Activated CD4-positive, alpha-beta T cell treated with anti-CD3 and anti-CD28 coated beads, Interleukin-10, Interleukin-2, amounts not matched to agents 100 ng/mL and 50 ng/mL, durations not matched to agents 16 hours and 8 hours (primary cell): ENCODE measurements at places on chromosomes 7 and 10.

DNA sequence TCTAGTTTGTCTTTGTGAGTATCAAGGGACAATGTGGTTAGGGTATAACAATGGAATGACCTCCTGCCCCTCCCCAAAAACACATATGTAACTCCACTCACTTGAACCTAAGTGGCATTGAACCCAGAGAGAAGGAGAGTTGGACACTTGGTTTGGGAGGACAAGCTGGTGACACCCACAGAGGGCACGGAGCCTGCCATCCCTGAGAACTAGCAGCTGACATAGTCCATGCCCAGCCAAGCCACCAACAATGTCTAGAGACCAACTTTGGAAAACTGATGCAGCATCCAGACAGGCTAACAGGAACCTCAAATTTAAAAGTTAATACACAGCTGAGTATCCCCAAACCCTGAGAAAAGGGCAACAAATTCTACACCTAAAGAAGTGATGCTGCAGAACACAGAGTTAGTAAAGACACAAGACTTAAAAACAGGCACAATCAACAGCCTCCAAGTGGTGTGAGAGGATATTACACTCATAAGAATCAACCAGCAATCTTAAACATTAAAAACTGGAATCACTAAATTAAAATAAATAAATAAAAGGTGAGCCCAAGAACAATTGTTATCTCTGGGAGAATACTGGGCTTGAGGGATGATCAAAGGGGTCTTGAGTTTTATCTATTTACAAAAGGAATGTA, 27.2 kb downstream of the NUDCD3 start:
- DNase-seq, result no peak

- no peak for DNase-seq
Measured at GRCh38 chr7:30553546-30553945, 41.1 kb upstream of the GARS1 start.

DNA sequence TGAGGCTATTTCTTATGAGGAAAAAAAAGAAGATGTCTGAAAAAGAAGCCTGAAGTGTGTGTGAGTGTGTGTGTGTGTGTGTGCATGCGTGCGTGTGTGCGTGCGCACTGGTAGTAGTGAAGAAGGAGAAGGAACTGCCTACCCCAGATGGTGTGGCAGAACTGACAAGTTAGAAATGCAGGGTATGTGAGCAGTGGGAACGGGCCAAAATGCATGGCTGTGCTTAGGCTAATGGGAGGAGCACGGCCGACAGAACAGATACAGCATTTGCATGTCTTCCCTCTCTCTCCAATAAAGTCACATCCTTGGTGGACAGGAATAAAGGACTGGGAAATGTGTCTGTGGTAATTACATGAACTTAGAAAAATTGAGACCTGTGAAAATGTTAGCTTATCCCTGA, 94.3 kb downstream of the IDE start:
- DNase-seq, result no peak

DNA sequence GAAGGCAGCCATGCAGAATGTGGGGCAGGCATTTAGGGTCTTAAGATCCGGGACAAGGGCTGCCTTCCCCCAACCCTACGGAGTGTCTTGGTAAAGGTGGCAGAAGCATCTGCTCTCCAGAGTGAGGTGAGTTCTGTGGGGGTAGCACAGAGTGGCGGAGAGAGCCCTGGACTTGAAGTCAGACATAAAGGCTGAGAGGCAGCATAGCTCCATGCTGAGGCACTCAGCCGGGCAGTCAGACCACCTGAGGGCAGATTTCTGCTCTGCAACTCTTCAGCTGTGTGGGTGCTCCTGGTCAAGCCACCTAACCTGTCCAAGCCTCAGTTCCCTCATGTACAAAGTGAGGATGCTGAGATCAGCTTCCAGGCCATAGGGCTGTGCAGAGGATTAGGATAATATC, 81.0 kb downstream of the CRTAC1 start:
- no peak for DNase-seq

DNA sequence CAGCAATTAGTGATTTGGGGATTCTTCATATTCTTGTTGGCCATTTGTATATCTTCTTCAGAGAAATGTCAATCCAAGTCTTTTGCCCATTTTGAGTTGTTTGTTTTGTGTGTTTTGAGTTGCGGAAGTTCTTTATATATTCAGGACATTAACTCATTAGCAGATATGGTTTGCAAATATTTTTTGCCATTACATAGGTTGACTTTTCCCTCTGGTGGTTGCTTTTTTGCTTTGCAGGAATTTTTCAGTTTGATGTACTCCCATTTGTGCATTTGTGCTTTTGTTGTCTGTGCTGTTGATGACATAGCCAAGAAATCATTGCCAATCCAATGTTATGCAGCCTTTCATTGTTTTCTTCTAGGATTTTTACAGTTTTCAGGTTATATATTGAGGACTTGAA, 63.6 kb upstream of the DNAJC1 start:
- DNase-seq, result no peak

DNA sequence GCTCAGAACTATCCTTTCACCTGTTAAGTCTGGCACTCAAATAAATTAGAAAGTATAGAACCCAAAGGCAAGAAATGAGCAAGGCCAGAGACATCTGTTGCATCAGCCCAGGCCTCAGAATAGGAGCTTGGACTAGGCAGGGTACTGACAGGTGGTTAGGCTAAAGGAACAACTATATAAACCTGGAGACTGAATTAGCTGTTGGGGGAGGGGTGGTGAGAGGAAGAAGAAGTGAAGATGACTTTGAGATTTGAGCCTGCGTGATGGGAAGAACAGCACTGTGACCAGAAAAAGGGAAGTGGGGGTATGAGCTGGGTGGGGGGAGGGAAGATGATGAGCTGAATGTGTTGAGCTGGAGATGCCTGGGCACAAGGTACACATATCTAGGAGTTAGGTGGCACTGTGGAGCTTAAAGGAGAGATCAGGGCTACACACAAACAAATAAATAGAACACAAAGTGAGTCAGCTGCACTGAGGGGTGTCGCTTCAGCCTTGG, 244.7 kb downstream of the PTEN start:
- peak; percentile 10 for DNase-seq

DNA sequence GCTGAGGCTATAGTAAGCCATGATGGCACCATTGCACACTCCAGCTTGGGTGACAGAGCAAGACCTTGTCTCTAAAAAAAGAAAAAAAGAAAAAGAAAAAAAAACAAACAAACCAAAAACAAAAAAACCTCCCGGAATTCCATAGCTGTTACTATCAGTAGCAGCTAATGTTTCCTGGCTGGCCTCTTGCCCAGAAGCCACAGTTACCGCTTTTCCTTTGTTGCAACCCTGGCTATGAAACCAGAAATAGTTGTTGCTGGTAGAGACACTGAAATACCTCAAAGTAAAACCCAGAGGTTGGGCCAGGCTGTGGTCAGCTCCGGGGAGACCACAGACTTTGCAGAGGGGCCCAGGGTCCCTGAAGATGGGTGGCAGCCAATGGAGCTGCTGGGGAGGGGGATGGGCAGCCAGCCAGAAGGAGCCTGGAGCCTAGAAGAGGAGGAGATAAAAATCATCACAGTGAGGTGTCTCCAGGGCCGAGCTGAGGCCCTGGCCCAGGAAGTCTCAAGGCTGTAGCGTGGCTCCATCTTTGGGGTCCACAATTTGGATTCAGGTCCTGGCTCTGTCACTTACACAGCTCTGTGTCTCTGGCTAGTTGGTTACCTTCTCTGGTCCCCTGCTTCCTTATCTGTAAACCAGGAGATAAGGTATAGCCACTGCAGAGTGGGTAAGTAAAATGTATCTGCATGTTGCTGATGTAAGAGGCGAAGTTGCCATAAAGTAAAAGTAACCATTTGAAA, 3.4 kb upstream of the CHST12 start:
- peak; percentile 60 for DNase-seq

GRCh38 chr7:149834601-149835000, 3.6 kb upstream of the ZNF862 start:
- DNase-seq, result no peak

- no peak for DNase-seq
Measured at GRCh38 chr7:17989546-17989945, 38.1 kb downstream of the PRPS1L1 start.

- DNase-seq, result no peak
Measured at GRCh38 chr10:91820144-91820543, 21.9 kb downstream of the TNKS2 start.

GRCh38 chr10:4016214-4016740, 231.3 kb upstream of the KLF6 start:
- DNase-seq, result no peak

DNA sequence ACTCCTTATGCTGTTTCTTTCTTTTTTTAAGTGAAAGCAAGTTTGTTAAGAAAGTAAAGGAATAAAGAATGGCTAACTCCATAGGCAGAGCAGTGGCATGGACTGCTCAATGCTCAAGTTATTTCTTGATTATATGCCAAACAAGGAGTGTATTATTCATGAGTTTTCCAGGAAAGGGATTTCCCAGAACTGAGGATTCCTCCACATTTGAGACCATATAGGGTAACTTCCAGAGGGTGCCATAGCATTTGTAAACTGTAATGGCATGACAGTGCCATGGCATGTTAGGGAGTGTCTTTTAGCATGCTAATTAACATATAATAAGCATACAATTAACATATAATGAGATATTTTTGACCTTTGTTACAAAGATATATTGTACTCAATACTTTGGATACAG, 1034.5 kb upstream of the PHF14 start:
- no peak for DNase-seq

GRCh38 chr7:47361746-47362215, 220.1 kb downstream of the TNS3 start:
- peak; percentile 70 for DNase-seq

- no peak for DNase-seq
Measured at GRCh38 chr10:95588025-95588424, 26.9 kb upstream of the SORBS1 start.

DNA sequence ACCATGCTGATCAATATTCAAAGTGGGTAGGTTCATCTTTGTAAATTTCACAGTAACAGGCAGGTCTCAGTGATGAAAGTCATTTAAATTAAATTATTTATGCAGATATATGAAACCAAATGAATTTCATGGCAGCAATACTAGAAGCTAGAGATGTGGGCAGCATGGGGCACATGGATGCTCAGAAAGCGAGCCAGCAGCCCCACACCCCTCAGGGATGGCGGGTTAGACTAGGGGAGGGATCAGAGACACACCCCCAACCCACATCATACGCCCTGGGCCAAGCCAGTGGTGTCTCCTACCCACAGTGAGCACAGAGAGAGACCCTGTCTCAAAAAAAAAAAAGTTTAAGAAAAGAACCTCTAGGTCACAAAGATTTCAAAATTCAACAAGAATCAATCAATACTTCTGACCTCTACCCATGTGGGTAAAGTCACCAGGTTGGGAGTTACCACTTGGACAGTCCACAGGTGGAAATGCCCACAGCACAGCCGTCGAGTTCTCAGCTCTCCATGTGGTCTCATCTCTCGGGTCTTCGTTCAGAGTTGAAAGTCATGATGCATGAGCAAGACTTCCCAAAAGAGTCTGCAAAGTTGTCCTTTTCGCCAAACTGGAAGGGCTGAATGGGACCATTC, 79.3 kb upstream of the PPP2R2D start:
- DNase-seq, result no peak

DNA sequence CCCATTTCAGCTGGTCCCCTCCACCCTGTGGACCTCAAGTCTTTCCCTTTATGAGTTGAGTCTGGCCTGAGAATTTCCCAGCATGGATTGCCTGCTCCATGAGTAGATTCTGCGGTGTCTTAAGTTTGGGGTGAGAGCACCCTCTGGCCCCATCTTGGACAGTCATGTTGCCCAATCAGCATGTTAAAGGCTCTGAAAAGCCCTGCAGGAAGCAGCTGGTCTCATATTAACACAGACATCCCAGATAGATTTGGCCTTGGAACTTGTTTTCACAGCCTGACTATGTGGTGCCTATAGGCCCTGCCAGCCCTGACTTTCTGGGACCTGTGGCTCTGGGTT, 15.5 kb upstream of the SLC29A3 start:
- DNase-seq, result no peak

DNA sequence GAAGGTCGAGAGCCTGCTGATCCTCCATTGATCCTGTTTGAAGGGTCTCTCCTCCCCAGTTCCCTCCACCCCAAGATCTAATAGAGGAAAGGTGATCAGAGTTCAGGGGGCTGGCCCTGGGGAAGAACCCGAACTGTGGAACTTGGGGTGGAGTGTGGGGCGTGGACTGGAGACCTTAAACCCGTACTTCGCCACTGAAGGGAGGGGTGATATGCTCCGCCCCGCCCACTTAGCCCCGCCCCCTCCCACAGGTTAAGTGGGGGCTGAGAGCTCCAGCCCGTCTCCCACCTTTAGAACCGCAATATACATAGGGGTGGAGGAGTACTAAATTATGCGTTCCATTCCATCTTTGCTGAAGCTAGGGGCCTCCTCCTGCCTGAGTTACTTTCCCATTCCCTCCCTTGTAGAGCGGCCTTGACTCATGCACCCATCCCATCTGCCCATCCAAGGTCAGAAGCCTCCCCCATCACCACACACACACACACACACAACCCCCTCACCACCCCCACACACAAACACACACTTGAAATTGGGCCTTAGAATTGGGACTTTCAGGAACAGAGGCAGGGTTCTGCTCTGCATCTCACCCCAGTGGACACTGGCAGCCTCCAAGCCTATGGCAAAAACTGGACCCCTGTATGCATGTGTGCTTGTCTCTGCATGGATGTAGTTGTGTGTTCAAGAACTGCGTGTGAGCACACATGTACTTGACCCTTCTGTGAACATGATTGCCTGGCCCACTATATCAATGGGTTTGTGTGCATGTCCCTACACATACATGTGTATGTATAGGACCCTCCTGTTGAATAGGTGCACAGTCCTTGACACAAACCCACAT, 991 bp downstream of the SEMA4G start:
- DNase-seq, result no peak

GRCh38 chr7:127912901-127913300, 118.3 kb downstream of the LRRC4 start:
- no peak for DNase-seq

DNA sequence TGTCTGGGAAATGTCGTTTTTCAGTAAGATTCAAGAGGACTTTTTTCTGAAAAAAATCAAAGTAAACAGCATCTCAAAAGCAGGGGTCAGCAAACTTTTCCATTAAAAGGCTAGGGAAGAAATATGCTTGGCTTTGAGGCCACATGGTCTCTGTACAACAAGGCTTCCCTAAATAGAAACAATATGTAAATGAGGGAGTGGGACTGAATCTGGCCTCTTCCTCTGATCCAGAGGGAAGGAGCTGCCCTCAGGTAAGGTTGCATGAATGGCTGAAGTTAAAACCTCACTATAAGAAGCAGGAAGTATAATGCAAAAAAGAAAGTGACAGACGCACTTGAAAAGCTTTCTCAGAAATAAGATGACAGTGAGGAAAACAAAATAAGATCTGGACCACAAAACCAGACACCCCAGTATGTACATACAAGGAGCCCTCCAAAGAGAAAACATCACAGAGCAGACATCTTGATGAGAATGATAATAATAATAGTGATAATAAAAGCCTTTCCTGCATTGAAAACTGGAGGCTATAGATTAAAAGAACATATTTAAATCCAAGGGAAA, 115.2 kb downstream of the PLXNA4 start:
- DNase-seq, result peak; percentile 28

DNA sequence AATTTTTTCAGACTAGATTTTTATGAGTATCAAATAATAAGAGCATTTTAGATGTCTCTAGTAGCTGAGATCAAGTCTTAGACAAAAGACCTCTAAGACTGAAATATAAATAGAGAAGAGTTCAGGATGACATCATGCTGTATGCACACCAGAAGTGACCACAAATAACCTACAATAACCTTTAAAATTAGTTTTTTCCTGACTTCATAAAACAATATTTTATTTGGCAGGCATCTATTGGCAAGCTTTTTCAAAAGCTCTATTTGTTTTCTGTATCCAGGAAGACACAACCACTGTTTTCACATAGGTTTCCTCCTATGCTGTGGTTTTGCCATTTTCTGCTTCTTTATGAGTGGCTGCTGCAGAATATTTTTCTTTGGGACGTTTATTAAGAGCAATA, 359.1 kb downstream of the CRPPA start:
- DNase-seq, result no peak
